ENCODE measurements at places on chromosomes 3 and 15.

GRCh38 chr15:68348606-68349005, 71.1 kb downstream of the FEM1B start:
- no peak for DNase-seq

DNA sequence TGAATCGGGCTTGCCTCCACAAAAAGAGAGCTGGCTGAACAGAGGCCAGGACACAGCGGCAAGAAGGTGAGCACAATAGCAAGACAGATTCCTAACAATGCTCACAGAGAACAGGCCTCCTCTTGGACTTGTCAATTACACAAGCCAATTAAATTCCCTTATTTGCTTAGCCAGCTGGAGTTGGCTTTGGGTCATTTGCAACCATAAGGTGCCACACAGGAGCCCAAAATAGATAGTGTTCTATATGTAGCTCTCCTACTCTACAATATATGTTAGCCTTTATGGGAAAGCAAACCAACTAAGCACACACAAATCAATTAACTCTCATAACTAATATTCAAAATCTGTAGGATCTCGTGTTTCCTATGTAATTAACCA, 335.6 kb downstream of the FOXP1 start:
- no peak for DNase-seq

GRCh38 chr3:179769411-179770247, 116.8 kb downstream of the USP13 start:
- no peak for DNase-seq

DNA sequence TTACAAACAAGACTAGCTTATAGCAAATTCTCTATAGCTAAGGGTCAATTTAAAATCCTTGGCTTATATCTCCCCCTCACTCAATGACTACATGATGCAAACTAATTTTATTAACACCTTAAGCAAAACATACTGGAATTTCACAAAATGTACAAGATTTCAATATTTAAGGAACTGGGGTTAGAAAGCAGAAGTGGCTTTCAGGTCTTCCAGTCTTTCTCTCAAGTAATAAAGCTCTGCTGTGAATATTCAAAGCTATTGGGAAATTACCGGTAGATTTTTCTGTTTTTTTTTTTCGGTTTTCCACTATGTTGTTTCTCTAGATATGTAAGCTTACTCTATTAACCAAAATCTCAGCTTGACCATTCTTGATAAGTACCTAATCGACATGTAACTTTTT, 3.9 kb downstream of the EPM2AIP1 start:
- no peak for DNase-seq

DNA sequence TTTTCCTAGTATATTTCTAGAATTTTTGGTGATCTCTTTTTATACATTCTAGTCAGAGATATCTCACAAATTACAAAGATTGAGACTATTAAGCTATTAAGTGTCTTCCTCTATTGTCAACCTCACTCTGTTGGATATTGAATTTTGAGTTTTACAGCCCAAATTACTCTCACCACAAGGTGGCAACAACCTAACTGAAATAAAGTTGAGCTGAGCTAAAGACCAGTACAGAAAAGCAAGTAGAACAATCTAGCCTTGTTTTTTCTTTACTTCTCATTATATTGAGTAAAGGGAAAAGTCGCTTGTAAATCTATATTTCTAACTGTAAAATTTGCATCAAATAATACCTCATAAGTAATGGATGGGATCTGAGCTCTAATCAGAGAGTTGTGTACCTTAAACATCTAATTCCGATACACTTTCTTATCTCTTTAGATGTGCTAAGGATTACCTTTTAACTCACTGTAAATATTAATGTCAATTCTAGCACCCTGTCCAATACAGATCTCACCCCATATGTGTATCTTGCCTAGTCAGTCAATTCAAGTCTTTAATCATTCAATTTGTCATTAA, 13.6 kb upstream of the COMMD2 start:
- no peak for DNase-seq

- DNase-seq = no peak
Measured at GRCh38 chr3:132911741-132912415, 126.3 kb upstream of the TMEM108 start.

DNA sequence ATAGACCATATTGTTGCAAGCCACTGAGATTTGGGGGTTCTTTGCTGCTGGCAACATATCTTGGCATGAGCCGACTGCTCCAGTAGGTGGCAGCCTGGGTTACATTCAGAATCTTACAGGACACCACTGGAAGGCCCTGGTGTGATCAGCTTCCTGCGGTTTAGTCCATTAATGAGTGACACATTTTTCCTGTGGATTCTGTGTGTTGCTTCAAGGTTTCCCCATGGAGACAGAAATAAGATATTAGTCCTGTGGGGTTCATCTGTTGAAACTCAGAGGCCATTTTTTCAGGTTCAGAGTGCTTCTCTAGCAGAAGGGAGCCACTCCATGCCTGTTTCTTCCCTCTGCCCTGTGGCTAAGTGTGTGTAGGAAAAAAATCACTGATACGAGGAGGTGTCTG, 116.2 kb downstream of the MFSD1 start:
- DNase-seq = no peak

- DNase-seq = no peak
Measured at GRCh38 chr3:5650303-5650702, 462.8 kb downstream of the EDEM1 start.

DNA sequence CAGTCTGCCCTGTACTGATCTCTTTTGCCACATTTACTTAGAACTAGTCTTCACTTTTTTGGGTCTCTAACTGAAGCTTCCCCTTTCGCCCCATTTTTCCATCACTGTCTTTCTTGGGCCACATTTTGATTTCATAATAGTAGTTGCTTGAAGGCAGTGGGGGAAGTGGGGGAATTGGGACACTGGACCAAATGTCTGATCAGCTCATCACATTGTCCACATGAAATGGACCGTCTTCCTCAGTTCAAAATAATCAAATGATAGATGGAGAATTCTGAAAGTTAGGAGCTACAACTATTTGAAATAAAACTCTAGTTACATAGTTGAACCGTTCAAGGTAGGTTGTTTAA, 747 bp downstream of the PDCD6IP start:
- DNase-seq = no peak
